ENCODE measurements at places on chromosomes 12 and 14.

DNA sequence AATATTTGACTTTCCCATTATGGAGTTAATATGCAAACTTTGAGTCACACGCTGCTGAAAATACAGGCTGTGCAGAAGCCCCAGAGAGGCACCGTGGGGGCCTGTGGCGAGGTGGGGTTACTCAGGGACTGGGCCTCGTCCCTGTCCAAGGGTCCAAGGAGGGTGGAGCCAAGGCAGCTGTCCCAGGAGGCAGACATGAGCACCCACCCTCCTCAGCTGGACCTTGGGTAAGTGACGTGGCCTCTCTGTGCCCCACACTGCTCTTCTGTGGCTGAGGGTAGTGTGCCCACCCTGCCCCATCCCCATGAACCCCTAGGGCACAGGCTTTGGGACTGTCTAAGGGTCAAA is 39.4 kb downstream of the FAM222A start:
- no peak for DNase-seq

- no peak for DNase-seq
Observed at GRCh38 chr14:53401646-53402045, 248.5 kb upstream of the DDHD1 start.

GRCh38 chr12:59164226-59164625 is 243.9 kb upstream of the LRIG3 start:
- DNase-seq, result no peak

DNA sequence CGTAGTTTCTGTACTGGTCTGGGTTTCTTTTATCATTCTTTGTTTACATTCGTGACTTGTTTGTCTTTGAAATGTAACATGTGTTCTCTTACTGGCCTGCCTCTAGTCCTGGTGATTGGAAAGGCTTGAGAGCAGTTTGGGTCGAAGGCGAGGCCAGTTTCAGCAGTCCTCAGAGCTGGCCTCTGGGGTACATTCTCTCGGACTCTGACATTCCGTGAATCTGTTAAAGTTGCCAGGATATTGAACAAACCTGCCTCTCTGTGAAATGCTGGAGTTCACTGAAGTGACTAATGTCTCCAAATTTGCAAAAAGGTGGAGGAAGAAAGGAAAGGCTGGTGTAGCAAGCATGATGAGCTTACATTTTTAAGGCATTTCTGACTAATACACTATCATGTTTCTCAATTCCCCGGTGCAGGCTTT is 1.5 kb downstream of the PLEKHA5 start:
- no peak for DNase-seq

GRCh38 chr14:99838639-99839134 is 45.5 kb downstream of the EML1 start:
- no peak for DNase-seq

- no peak for DNase-seq
Observed at GRCh38 chr14:61472011-61472672, 150.8 kb downstream of the PRKCH start.
